Brain microvascular endothelial cell (primary cell): ENCODE measurements at places on chromosomes 3 and 15.
A peak's percentile ranks its signal among the peaks of the same experiment; 100 is the strongest.

DNA sequence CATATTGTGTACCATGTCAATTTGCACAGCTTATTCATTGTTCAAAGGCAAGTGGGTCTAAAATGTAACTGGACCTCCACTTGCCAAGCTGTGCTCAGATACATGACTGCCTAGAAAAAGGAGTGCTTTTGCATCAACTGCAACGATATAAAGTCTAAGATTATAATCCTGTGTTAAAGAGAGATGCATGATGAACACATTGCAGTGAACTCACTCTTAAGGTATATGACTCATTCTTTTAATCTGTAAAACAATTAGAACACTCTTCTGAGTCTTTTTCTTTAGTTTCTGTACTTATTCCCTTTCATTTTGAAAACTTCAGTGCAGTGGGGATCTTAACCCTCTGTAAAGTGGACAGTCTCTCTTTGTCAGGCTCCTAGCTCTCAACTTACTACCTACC, 982.8 kb downstream of the ROBO1 start:
- no peak for DNase-seq

DNA sequence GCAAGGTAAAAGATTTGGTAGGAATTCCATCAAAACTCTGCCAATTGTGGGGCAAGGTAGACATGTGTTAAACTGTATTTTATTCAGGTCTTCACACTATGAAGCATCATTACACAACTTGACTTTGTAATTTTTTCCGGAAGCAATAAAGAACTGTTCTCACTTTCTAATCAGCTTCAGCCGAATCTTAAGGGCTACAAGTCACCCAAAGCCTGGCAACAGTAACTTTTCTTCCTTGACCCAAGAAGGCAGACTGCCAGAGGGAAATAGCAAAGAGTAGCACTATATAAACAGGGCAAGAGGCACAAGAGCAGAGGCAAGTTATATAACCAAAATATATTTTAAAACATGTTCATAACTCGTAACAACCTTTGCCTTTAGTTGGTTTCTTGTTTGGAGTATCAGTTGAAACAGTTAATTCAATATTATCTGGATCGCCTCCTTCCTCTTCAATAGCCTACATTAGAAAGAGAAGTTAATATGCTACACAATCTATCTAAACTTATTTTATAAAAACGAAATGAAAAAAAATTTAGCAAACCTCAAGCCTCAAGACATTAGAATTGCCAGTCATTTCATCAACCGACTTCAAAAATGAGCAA, 1.4 kb downstream of the SLTM start:
- no peak for DNase-seq

DNA sequence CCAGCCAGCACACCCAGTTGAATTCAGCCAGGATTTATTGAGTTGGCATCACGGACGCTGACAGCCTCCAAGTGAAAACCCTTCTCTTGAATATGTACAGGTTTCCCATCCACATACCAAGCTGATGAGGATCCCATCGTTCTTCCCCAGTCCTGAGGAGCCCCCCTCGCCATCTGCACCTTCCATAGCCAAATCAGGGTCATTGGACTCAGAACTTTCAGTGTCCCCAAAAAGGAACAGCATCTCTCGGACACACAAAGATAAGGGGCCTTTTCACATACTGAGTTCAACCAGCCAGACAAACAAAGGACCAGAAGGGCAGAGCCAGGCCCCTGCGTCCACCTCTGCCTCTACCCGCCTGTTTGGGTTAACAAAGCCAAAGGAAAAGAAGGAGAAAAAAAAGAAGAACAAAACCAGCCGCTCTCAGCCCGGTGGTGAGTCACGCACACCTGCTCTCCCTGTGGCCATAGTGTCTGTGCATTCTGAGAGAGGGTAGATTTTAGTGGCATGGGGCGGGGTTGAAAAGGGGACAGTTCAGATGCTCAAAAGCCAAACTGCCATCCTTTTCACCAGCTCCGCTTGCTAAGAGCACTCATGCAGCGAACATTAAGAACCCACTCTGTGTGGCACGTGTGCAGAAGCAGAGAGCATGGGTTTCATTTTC, 51.2 kb downstream of the KLHL25 start:
- no peak for DNase-seq

- DNase-seq = no peak
Measured at GRCh38 chr15:77530576-77530975, 102.1 kb downstream of the LINGO1 start.

DNA sequence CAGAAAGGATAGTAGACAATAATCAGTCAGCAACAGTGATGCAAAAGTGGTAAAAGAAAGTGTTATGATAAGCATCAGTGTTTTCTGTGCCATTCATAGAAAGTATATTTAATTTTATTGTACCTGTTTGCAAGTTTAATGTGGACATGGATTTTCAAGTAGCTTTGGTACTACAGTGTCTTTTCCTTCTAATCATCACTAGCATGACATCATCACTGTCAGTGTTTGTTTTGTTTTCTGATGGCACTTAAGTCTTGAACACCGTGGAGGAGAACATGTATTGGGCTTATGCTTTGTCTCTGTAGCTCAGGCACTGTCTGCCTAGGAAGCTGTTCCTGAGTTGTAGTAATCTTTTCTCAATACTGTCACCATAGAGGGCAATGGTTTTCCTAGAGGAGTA, 41.9 kb downstream of the SETD5 start:
- DNase-seq = no peak

- no peak for DNase-seq
Measured at GRCh38 chr3:47283193-47283537, 421 bp downstream of the KLHL18 start.

DNA sequence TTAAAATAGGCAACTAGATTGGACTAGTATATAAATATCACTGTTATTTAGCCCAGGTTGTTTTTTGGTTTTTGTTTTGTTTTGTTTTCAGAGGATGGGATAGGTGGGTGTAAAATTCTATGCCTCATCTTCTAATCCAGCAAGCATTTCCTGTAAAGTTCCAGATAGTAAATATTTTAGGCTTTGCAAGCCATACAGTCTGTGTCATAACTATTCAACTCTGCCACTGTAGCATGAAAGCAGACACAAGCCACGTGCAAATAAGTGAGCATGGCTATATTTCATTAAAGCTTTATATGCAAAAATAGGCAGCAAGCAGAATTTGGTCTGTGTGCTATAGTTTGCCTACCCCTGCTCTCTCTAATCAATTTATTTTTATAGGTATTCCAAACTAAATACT, 657.3 kb upstream of the TGFBR2 start:
- DNase-seq = no peak

- peak; percentile 33 for DNase-seq
Measured at GRCh38 chr15:85785887-85786780, 8.6 kb downstream of the KLHL25 start.

DNA sequence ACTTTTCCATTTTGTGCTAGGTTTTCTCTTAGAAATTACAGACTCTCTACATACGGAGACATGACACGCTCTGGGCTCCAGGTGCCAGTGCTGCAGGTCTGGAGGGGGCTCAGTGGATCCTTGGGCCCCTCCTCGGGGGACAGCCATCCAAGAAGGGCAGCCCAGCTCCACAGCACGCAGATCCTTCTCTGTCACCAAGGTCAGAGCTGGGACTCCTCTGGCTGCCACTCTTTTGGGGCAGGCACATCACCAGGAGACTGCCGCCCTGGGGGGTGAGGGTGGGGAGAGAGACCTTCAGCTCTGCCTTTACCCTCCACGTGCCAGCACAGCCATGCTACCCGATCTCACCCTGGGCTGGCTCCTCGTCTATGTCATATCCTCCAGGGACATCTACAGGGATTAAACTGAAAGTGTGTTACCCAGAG, 65.6 kb downstream of the ATP10A start:
- DNase-seq = no peak

DNA sequence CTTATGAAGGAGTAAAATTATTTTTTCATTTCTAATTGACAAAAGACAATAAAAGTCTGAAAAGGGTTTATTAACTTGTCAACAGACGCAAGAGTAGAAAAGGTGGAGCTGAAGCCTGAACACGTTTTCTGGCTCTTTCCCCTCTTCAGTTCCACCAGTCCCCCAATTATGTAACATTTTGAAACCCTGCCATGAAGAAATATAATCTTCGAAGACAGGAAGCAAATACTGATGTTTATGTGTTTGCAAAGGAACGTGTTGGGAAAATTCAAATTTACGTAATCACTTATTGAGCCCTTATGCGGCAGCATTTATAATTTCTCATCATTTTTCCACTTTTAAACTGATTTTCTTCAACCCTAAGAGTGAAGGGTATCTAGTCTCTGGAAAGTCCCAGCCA, 767 bp downstream of the AP3S2 start:
- no peak for DNase-seq

DNA sequence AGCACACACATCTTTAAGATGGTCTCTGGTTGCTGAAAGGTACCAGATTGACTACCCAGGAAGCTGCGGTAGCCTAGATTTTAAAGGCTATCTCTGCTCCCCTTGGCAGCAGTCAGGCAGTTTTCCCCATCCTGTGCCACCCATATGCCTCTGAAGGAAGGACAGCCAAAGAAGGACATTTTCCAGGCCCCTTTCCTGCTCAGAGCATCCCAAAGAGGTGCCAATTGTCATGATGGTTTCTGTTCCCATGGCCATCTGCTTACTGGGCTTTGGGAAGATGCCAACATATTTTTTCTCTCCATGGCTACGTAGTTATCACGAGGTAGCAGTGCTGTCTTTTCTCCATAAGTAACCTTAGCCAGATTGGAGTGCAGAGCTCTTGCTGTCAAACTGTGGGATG, 39.7 kb downstream of the UNC13C start:
- DNase-seq = no peak

DNA sequence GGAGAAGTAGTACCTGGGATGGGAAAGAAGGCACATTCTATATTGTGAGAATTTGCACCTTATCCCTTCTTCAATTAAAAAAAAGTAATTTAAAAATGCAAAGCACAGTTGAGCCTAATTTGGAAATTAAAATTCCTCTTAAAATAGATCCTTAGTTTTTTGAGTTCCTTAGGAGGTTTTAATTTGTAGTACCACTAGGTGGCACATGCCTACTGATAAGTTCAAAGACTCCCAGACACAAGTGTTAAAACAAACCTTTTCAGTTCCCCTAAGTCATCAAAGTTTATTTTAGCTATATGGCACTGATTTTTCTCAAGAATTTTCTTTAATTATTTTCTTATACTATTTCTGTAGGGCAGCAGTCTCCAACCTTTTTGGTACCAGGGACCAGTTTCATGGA, 127.6 kb upstream of the AZI2 start:
- no peak for DNase-seq

- DNase-seq = no peak
Measured at GRCh38 chr3:51717947-51718346, 11.1 kb downstream of the GRM2 start.

GRCh38 chr3:128426128-128426921, 40.4 kb downstream of the DNAJB8 start:
- no peak for DNase-seq

- no peak for DNase-seq
Measured at GRCh38 chr3:119013951-119014350, 20.7 kb downstream of the IGSF11 start.
